ENCODE measurements at places on chromosomes 5 and 9.

DNA sequence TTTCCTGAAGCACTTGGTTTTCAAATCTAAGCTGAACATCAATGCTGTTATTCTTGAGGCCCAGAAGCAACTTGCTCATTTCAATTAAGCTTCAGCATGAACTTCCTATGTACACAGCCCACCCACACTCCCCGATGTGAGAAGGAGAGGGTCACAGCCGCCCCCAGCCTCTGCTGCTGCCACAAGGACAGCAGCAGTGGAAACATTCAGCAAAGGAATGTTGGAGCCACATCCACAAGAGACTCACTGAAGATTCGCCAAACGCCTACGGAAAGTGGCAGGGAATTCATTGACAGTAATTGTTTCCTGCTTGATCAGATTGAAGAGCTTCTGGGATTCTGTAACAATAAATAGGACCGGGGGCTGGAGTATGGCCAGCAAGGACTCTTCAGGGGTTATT is 2.9 kb downstream of the TGFBI start:
- DNase-seq, result no peak

DNA sequence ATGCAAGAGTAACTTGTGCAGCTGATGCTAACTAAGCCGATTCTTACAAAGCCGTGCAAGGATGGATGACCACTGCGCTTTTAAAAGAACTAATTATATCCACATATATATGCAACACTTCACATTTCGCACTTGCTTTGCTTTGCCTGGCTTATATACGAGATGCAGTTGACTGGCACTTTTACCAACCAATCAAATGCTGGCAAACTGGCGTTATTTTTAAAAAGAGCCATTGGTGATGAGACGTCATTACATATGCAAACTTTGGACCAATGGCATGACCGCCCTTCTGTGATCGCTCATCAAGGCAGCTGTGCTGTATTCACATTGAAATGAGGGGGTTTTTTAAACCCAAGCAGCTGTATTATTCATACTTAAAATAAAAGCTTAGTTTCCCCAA is 1147.7 kb upstream of the WWC1 start:
- DNase-seq, result no peak

- no peak for DNase-seq
Observed at GRCh38 chr5:108387758-108388157, 5.9 kb upstream of the FBXL17 start.

DNA sequence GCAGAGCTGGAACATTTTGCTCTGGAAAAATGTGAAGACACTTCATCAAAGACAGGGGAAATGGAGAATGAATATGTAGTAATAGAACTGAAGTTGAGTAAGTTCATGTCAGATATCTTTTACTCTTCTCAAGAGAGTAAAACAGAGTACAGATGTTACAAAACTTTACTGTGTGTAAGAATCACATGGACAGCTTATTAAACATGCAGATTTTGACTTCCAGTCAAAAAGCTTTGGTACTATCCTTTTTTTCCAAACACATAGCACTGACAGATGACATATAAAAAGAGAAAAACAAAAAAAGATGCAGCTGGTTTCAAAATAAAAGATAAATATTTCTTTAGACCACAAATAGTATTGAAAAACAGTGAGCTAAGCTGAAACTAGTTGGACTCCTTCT is 115.4 kb downstream of the FBN2 start:
- no peak for DNase-seq

DNA sequence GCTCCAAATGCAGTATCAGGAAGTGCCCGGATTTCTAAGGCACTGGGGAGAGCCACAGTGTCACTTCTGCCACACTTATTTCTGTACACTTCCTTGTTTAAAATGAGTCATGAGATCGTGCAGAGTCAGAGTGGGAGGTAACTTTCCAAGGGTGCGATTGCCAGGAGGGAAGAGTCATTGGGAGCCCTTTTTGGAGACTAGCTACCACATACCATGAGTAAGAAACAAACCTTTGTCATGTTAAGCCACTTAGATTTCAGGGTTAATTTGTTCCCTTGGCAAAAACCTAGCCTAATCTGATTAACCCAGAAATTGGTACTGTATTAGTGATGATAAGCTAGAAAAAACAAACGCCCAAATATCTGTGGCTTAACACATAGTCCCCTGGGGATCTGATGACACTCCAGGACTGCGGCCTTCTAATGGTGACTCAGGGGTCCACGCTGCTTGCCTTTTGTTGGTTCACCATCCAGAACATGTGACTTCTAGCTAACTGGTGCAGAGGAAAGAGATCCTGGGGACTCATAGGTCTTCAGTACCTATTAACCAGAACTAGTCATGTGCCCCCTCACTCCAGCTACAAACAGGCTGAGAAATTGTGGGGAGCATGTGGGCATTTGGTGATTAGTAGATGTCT is 48.6 kb upstream of the TLE1 start:
- peak; percentile 63 for DNase-seq

DNA sequence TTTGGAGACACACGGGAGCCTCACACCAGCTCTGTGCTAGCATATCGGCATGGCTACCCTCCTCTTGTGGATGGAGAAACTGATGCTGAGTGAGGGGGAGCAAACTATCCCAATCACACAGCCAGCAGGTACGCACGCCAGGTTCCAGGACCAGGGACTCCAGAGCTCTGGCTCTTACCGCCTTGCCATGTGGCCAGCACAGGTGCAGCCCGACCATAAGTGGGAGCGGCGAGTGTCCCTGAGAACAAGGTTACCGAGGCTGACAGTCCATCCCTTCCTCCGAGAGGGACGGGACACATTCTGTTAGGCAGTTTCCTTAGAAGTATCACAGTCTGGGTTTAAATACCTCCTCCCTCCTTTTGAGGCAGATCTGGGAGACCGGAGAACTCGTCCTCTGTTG is 86.0 kb downstream of the PAX5 start:
- no peak for DNase-seq

DNA sequence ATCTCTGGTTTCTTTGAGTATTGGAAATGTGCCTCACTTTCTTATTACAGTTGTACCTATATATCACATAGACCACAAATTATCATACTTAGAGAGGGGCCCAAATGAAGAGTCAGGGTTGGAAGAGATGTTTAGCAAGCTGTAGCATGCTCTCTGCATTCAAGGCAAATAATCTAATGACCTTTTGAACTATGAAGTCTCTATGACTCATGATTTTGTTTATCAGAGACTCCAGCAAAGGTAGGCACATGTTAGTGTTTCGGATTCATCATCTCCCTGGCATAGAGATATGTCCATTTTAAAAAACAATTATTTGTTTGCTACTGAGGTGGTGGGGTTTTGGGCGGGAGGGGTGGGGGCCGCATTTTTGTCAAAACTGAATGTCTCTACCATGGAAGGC is 2000.1 kb downstream of the EFNA5 start:
- DNase-seq, result no peak

DNA sequence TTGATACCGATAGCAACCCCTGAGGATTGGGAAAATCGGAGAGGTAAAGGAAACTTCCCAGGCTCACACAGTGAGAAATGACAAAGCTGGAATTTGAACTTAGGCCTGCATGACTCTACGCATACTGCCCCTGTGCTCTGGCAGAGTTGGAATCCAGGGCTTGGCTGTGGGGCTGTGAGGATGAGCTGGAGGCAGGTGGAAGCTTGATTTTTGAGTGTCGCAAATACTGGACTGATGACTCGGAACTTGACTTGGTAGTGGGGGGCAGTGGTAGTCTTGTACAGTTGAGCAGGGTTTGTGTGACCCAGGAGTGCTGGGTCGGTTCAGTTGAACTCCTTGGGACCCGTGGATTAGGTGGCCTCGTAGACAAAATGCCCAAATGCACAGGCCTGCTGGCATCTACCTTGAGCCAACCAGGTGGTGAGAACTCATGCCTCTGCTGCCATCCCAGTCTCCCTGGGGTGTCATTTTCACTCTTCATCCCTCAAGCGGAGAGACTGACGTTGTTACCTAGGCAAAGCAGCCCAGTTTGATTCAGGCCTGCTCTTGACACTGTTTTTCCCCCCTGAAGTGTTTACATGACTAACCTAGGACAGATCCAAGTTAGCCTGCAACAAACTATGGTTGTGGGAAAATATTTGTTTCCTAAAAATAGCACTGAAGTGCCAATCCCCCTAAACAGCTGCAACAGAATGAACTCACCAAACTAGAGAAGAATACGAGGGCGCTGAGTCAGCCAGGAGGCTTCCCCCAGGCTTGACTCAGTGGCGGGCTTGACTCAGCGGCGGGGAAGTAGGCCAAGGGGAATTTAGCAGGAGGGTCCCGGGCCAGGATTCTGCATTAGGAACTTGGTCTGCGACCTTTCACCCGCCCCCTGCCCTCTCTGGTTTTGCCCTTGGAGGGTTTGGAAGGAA is 45.7 kb upstream of the ORM1 start:
- DNase-seq, result no peak
